ENCODE measurements at places on chromosomes 2 and 18. TPM values are rescaled to one million over a fixed set of nuclear protein-coding genes. Genes with fewer than 3 reads are reported as not detected.

The GLB1L gene
- polyA plus RNA-seq, result 8.0 TPM

The MBP gene
- 1.6 TPM for polyA plus RNA-seq

The PARD3B gene
- polyA plus RNA-seq, result 0.36 TPM

The SP140 gene
- 0.74 TPM for polyA plus RNA-seq

The DNAJC5G gene
- polyA plus RNA-seq, result not detected

The UCN gene
- polyA plus RNA-seq, result 3.1 TPM

The CXCR4 gene
- 0.50 TPM for polyA plus RNA-seq

The IL1A gene
- polyA plus RNA-seq, result 0.14 TPM

The CHRNG gene
- not detected for polyA plus RNA-seq
